CD4-positive, alpha-beta T cell (primary cell): ENCODE measurements at places on chromosomes 16 and 17. TPM values are rescaled to one million over a fixed set of nuclear protein-coding genes. Genes with fewer than 3 reads are reported as not detected.

SPATA22 gene
- 0.92 TPM for total RNA-seq

KRT32 gene
- not detected for total RNA-seq

CBLN1 gene
- not detected for total RNA-seq

SPNS2 gene
- total RNA-seq, result 0.33 TPM

COPZ2 gene
- total RNA-seq, result 0.47 TPM

TAC4 gene
- not detected for total RNA-seq

DNA sequence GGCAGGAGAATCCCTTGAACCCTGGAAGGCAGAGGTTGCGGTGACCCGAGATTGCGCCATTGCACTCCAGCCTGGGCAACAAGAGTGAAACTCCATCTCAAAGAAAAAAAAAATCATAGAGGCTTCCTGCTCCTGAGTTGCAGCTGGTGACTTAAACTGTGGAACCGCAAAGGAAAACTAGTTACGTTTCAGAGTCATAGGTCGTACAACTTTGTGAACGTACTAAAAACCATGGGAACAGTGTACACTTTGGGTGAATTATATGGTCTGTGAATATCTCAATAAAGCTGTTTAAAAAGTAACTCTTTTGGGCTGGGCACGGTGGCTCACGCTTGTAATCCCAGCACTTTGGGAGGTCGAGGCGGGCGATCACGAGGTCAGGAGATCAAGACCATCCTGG is 23.6 kb downstream of the SLC5A10 start:
- no peaks in the 10 kb centered on the region for H3K4me1 ChIP-seq
- peaks cover 29% of the 10 kb centered on the region for H3K36me3 ChIP-seq
- H3K27me3 ChIP-seq, result no peaks in the 10 kb centered on the region
- no peak overlapping the region for H3K4me3 ChIP-seq
- no peak for DNase-seq

DNA sequence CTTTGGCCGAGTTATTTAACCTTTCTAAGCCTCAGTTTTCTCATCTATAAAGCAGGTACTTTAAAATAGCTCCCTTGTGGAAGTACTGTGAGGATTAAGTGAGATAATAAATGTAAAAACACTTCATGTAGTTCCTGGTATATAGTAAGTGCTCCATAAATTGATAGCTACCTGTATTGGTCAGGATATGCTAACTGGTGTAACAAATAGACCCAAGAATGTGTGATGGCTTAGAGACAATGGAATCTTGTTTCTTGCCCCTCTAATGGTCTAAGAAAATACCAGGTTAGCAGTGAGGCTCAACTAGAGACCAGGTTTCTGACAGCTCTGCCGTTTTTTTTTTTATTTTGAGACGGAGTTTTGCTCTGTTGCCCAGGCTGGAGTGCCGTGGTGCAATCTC is 29.8 kb downstream of the CCR7 start:
- no peak overlapping the region for H3K4me3 ChIP-seq
- H3K36me3 ChIP-seq, result no peaks in the 10 kb centered on the region
- H3K4me1 ChIP-seq, result peaks cover 88% of the 10 kb centered on the region
- no peak for DNase-seq

DNA sequence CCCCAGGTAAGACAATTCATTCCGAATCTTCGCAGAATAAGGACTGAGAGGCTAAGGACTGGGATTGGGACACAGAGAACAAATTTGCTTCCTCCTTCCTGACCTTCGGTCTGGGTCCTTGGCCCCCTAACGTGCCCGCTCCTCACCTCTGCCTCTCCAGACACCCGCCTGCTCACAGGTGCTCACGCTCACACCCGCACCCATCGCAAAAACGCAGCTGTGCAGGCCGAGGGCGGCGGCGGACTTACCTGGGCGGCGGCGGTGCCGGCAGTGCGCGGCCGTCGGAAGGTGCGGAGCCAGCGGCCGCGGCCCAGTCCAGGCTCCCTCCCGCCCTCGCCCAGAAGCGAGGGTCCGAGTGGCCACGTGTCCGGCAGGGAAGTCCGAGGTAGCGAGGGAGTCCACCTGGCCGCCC is 7.1 kb upstream of the HOXB9 start:
- no peak overlapping the region for H3K4me3 ChIP-seq
- H3K27me3 ChIP-seq, result peaks cover 88% of the 10 kb centered on the region
- peaks cover 20% of the 10 kb centered on the region for H3K4me1 ChIP-seq
- DNase-seq, result no peak

- no peak for DNase-seq
- H3K27ac ChIP-seq, result no peak overlapping the region
- no peak overlapping the region for H3K4me3 ChIP-seq
- H3K36me3 ChIP-seq, result peaks cover 13% of the 10 kb centered on the region
These were observed 113.3 kb downstream of the FTO start for GRCh38 chr16:53817117-53817755.

GRCh38 chr16:361872-362701 is 8.3 kb downstream of the MRPL28 start:
- H3K36me3 ChIP-seq, result peaks cover 8% of the 10 kb centered on the region
- H3K4me1 ChIP-seq, result peaks cover 22% of the 10 kb centered on the region
- peak; percentile 80 for DNase-seq
- H3K27me3 ChIP-seq, result no peaks in the 10 kb centered on the region
- no peak overlapping the region for H3K27ac ChIP-seq
